ENCODE measurements at places on chromosomes 2 and 18.

GRCh38 chr18:55998071-55998522, 410.1 kb upstream of the TCF4 start:
- no peak for DNase-seq

DNA sequence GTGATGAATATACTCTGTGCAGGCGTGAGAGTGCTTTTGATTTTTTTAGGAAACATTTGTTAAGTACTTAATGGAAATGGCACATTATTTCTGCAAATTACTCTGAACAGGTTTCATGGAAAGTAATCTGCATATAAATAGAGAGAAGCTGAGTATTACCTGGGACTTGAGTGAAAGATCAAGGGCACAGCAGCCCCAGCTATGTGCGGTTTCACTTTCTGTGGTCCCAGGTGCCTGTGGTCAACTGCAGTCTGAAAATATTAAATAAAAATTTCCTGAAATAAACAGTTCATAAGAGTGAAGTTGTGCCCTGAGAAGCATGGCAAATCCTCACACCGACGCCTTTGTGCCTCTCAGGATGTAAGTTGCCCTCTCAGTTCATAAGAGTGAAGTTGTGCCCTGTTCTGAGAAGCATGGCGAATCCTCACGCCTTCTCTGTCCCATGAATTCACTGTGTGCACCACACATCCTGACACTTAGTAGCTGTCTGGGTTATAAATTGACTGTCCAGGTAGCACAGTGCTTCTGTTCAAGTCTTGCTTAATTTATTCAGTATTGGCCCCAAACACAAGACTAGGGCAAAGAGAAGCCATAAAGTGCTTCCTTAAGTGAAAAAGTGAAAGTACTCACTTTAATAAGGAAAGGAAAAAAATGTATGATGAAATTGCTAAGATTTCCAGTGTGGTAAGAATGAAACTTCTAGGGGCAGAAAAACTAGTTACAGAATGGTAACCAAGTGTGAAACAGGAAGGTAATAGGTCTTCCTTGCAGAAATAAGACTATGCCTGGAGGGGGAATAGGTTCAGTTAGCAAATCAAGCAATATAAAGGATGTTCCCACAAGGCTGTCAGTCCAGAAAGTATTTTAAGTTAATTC, 4.3 kb upstream of the SNTG2 start:
- DNase-seq, result no peak

GRCh38 chr2:221848286-221848685, 276.2 kb upstream of the EPHA4 start:
- no peak for DNase-seq

- no peak for DNase-seq
Measured at GRCh38 chr2:15872854-15873253, 67.5 kb upstream of the MYCN start.

DNA sequence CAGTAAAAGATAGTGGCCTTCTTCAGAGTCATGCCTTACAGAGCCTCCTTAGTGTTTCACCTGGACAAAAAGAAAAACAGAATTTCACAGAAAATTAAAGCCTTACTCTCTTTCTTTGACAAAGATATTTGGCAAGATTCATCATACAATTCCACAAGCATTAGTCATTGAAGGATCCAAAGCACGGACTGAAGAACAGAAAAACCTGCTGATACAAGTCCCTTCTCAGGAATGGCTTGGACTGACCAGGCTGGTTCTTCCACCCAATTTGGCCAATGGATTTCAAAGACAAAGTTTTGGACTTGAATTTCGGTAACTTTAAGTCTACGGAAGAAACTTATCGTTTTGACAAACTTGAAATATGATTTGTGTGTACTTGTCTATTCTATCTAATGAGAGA, 39.1 kb upstream of the GALNT3 start:
- no peak for DNase-seq
